Activated T-cell treated with anti-CD3 and anti-CD28 coated beads, Interleukin-2, amount 50 U/mL, for 72 hours (primary cell): ENCODE measurements at places on chromosomes 7 and 10. TPM values are rescaled to one million over a fixed set of nuclear protein-coding genes. Genes with fewer than 3 reads are reported as not detected.

GRCh38 chr7:46162609-46163008, 241.5 kb upstream of the IGFBP3 start:
- DNase-seq, result no peak

DNA sequence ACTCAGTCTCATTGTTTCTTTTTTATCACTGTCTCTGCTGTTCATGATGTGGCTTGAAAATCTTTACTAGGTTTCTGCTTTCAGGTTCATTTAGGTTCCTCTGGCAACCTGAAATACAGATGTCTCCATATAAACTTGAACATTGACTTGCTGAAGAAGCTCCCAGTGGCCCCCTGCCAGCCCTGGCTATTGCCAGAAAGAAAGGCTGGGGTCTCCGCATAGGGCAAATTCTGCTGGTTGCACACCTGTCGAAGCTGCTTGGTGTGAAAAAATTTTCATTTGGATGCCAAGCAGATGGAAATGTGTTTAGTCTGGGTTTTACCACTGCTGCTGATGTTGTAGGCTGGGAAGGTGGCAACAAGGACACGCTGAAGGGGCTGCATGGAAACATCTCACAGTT, 826.7 kb upstream of the GHITM start:
- DNase-seq, result no peak

GRCh38 chr10:124211921-124212320, 118.5 kb upstream of the CHST15 start:
- no peak for DNase-seq

CPVL gene
- not detected for total RNA-seq

GRCh38 chr10:28903063-28903462, 225.7 kb downstream of the BAMBI start:
- no peak for DNase-seq
